ENCODE measurements at places on chromosomes 2 and 18.

DNA sequence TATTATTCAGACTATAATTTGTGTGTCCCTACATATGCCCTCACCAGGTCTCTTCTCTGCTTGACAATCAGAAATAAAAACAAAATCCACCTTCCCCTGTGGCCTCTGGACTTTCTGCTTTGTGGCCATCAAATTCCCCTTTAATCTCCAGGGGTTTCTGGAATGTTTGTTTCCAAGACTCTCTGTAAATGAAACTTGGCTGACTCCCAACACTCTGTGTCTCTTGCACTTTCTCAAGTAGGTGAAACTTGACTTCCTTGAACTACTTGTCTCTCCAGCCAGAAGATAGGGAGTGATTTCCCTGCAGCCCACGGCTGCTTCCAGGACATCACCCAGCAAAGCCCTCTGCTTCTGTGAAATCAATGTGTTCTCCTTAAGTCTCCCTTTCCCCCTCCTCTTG lies 54.1 kb upstream of the AQP4 start:
- no peak for DNase-seq

DNA sequence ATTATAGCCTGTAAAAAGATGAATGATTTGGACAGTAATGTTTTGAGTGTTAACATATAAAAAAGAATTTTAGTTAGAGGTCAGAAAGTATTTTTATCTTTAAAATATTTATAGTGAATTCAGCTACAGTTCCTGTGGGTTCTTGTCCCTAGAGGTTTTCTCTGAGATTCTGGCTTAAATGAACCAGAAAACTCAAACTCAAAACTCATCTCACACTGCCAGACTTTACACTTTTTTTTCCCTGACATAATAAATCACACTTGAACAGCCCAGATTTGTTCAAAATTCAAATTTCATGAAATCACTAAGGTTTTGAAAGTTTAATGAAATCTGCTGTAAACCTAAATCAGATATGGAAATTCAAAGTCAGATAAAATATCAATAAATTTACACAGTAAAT lies 92.3 kb downstream of the KCNH7 start:
- DNase-seq = no peak

GRCh38 chr2:119234021-119235019 lies 10.7 kb downstream of the STEAP3 start:
- DNase-seq = no peak

DNA sequence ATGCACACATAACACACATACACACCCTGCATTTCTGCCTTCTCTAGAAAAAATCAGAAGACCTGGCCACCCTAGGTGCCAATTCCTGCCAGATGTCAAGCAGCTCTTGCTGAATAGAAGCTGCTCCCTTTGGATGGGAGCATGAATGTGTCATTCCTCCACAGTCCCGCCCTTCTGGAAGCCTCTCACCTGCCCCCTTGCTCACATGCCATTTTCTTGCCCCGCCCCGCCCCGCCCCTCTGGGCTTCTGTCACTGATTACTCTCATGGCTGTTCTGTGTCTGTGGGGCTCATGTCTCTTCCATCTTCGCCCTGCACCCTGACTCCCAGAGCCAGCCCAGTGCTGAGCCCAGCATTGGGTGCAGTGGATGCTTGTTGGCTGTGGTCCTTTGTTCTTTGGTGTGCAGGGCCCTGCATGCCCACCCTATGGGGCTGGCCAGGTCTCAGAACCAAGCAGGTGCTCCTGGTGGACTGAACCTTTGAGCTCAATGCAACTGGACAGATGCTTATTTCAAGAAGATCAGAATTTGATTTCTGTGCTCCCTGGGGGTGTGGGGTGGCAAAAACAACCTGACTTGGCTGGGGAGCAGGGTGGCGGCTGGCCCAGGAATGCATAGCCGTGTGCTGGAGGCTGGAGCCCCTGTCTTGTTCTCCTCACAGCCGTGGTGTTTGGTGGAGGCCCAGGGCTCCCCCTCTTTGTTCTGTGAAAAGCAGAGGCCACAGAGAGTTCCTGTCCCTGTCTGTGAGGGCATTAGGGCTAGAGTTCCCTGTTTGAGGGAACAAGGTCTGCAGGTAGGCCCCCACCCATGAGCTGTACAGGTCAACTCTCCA lies 140.6 kb upstream of the GLI2 start:
- DNase-seq = no peak

DNA sequence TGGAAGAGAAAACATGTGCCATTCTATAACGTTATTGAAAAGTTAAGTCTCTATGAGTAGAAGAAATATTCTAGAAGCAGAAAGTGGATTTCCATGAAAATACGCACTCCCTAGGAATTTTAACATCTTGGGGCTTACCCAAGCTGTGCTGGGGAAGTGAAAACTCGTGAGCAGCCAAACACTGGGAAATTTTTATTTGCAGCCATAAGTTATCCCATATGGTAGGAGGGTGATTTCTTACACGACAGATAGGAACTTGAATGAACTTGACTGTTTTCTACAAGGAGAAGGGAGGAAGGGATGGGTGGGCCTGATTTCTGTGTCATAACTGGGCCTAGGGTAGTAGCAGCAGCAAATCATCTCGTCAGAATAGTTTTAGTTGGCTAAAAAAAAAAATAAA lies 272.6 kb downstream of the ETAA1 start:
- no peak for DNase-seq

DNA sequence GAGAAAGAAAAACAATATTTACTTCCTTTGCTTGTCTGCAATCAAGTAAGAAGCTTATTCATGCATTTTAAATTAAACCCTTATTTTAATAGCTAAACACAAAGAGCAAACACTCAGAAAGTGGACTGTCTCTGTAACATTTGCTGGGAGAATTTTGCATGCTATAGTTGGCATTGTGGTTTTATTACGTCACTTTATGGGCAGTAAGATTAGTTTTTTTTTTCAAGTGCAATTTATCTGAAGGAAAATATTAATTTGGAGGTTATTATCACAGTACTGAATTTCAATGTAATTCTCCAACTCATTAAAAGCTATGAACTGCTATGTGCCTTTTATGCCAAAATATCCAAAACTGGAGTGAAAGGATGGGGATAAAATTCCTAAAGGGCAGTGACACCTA lies 103.3 kb downstream of the TMEFF2 start:
- no peak for DNase-seq

DNA sequence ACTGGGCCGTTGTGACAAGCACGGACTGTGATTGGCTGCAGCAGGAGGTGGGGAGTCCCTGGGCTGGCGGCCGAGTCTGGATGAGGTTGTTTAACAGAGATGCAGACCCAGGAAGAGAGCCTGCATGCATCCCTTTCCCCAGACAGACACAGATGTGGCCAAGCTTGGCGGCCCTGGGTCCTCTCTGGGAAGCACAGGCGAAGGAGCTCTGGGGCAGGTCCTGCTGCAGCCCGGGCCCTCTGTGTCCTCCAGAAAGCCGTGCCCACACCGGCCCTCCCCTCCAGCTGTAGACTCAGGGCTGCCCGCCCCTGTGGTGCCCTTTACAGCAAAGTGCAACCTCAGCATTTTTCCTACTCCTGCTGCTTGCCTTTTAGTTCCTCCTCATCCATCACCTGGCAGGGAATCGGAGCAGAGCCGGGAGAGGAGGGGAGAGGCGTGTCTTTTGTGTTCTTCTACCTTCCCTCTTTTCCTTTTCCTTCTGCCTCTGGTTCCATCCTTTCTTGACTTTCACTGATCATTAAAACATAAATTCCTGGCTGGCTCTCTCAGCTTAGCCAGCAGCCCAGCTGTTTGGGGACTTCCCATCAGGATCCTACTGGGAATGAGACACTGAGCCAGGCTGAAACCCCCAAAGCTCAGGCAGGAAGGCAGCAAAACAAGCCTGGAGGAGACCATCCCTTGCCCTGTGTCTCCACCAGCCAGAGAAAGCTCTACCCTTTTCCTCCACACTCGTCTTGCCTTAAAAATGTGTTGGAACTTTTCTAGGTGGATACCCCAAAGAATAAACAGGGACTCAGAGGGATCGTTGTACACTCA lies 75.0 kb downstream of the CTIF start:
- DNase-seq = no peak

DNA sequence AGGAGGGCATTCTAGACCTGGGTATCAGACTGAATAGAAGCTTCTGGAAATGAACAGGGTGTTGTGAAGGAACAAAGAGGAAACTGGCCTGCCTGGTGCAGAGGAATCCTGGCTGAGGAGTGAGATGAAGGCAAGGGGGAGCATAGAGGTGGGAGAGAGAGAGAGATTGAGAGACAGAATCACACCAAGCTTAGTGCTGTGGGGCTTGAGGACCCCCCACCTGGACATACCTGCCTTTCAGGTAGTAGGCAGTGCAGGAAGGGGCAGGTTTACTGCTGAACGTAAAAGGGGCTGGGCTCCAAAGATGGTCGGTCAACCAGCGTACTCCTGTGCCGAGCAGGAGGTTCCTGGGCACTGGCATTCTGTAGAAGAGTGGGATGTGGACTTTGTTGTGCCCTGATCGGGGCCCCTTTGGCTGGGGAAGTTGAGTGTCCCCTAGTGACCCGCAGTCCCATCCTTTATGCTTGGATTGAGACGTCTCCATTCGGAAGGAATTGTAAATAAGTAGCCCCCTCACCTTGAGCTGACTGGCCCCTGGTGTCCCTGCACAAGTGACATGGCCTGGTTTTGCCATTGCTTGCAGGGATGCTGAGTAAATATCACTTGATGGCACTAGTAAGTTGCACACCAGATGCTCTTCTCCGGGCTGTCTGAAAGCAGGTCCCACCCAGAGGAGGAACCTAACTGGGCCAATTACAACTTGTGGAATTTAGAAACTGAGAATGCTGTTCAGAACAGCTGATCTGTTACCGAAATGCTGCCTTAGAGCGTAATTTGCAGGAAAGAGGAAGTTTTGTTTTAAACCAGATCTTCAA lies 1.4 kb downstream of the UBE2F start:
- DNase-seq = peak; percentile 74

GRCh38 chr2:237113026-237113795 lies 27.5 kb downstream of the COPS8 start:
- DNase-seq = no peak

- no peak for DNase-seq
Observed at GRCh38 chr2:179877601-179878364, 16.4 kb upstream of the ZNF385B start.
